NCI-H460 (cell line): ENCODE measurements at places on chromosomes 16 and 17.

DNA sequence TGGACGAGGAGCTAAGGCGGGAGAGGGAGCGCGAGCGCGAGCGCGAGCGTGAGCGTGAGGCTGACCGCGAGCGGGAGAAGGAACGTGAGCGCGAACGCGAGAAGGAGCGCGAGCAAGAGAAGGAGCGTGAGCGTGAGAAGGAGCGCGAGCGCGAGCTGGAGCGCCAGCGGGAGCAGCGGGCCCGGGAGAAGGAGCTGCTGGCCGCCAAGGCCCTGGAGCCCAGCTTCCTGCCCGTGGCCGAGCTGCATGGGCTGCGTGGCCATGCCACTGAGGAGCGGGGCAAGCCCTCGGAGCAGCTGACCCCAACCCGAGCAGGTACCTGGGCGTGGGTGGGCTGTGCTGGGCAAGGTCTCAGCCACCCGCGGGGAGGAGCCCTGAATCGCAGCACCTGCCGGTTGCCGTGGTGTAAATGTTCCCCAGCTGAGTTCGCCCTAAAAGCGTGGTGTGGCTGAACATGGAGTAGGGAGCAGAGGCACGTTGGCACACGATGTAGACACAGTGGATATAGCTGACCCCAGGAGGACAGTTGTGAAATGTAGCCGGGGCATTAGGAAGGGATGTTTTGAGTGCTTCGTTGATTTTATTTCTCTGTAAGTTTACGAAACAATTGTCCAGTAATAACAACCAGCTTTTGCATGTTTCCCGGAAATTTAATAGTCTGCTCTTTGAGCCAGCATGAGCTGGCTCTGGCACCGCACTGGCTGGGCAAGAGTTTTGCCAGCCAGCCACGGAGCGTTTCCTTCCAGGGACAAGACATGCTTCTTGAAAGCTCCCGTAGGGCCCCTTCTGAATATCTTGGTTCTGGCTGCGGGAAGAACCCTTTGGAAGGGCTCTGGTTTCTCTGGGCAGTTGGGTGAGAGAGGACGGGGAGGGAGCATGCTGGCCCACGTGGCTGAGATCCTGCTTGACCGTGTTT, 32.1 kb downstream of the GINS2 start:
- DNase-seq, result no peak

GRCh38 chr16:88810166-88810911, 1.4 kb downstream of the APRT start:
- no peak for DNase-seq

DNA sequence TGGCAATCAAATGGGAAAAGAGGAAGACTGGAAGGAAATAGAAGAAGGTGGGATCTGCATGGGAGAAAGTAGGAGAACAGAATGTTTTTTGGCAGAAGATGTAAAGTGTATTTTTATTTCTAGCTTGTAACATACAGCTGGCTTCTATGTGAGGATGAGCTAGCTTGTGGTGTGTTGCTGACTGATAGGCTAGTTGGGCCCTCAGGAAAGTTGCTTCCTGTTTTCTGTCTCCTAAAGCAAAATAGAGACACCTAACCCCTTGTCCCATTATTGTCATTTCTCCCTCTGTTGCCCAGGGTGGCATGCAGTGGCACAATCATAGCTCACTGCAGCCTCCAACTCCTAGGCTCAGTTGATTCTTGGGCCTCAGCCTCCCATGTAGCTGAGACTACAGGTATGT, 15.9 kb downstream of the TNRC6A start:
- DNase-seq, result no peak

- DNase-seq, result no peak
Observed at GRCh38 chr17:8451933-8452614, 16.4 kb downstream of the NDEL1 start.

GRCh38 chr17:75634376-75634740, 1.1 kb downstream of the SMIM5 start:
- DNase-seq, result no peak

DNA sequence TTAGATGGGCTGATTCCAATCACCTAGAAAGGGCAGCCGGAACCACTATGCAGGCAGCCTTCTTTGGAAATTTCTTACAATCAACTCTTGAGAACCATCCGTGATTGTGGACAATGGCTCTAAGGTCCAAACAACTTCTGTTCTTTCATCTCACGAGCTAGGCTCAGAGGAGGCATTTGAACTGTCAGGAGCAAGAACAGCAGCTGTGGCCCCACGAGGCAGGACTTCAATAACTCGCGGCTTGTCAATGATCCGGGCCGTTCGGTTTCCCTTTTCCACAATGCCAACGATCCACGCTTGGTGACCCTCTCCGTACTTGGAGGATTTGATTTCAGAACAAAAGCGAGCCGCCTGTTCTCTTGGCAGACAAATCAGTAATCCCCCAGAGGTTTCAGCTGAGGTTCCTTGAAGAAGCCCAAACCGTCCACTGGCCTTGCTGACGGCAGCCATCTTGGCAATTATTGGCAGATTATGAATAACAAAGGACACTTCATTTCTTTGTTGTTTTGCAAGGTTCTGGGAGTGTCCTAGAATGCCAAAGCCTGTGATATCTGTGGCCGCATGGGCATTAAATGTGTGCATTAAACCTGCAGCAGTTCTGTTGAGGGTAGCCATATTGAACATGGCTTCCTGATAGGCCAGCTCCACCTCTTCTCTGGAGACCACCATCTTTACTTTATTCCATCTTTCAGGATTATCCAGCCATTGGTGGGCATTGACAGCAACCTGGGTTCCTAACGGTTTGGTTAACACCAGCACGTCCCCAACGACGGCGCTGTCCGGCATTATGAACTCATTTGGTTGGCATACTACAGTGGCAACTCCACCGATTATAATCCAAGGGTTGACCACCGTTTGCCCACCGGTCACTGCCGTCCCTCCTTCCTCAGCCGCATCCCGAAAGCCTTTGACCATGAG, 1.2 kb downstream of the SEPHS2 start:
- no peak for DNase-seq

- DNase-seq, result no peak
Observed at GRCh38 chr17:55155856-55156560, 108.8 kb upstream of the HLF start.

GRCh38 chr16:82319038-82319437, 149.0 kb upstream of the MPHOSPH6 start:
- no peak for DNase-seq

DNA sequence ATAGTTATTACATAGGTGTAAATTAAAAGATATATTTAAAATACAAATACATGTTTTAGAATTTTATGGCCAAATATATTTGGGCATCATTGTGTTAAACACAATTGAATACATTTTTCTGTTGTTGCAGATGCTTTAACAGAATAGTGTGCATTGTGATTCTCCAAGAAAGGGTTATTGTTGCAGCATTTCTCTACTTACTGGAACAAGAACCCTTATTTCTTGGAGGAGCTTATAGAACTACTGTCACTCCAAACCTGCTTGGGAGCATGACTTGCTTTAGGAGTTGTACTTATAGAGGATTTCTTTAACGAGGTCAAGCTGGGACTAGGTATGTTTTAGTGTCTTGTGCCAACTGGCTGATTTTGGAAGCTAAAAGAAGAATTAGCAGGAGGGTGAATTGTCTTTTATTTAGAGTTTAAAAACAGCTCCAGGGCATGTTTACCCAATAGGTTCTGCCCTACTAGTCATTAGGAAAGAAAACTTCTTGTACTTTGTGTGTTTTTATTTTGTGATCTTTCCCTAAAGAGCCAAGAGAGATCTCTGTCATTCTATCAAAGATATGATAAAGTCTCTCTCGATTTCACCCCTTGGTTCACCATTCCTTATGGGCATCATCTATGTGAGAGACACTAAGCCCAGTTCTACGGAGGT, 279.8 kb upstream of the SALL1 start:
- DNase-seq, result no peak

- no peak for DNase-seq
Observed at GRCh38 chr17:1554751-1555540, 7.6 kb downstream of the PITPNA start.
